GM23338 (cell line): ENCODE measurements at places on chromosomes 3 and 15. TPM values are rescaled to one million over a fixed set of nuclear protein-coding genes. Genes with fewer than 3 reads are reported as not detected.

DNA sequence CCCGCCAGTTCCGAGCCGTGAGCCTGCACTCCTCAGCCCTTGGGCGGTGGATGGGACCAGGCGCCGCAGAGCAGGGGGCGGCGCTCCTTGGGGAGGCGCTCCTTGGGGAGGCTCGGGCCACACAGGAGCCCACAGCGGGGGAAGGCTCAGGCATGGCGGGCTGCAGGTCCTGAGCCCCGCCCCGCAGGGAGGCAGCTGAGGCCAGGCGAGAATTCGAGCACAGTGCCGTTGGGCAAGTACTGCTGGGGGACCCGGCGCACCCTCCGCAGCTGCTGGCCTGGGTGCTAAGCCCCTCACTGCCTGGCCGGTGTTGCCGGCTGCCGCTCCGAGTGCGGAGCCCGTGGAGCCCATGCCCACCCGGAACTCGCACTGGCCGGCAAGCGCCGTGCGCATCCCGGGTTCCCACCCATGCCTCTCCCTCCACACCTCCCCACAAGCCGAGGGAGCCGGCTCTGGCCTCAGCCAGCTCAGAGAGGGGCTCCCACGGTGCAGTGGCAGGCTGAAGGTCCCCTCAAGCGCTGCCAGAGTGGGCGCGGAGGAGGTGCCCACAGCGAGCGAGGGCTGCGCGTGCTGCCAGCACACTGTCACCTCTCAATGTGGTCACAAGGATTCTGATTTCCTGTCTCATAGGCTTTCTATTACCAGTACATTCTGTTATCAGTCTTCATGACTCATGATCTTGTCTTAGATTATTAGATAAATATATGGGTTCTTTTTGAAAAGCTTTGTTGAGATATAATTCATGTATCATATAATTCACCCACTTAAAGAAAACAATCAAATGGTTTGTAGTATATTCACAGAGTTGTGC is 44.0 kb upstream of the LRIG1 start:
- H3K4me1 ChIP-seq: no peaks in the 10 kb centered on the region
- no peak for DNase-seq
- no peaks in the 10 kb centered on the region for H3K27me3 ChIP-seq
- no peak overlapping the region for H3K4me3 ChIP-seq
- no peak overlapping the region for H3K27ac ChIP-seq

DNA sequence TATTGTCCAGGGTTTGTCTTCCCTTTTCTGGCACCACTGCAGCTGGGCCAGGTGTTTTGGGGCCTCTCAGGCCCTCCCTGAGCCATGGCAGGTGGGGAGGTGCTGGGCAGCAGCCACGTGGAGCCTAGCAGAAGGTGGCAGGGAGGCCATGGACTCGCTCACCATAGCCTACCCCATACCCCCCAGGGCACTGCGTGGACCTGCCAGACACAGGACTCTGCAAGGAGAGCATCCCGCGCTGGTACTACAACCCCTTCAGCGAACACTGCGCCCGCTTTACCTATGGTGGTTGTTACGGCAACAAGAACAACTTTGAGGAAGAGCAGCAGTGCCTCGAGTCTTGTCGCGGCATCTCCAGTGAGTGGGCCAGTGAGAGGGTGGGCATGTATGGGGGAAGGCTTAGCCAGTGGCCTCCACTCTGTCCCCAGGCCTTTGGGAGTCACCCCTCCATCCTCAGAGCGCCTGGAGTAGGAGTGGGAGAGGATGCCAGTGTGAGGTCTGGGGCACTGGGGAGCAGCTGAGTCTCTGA is 11.9 kb downstream of the SPINT1 start:
- no peaks in the 10 kb centered on the region for H3K27me3 ChIP-seq
- no peak for DNase-seq
- H3K4me3 ChIP-seq: no peak overlapping the region
- H3K4me1 ChIP-seq: no peaks in the 10 kb centered on the region; the same call in 1 of the 2 replicates

GRCh38 chr15:89576417-89576773 is 1.1 kb downstream of the TICRR start:
- H3K36me3 ChIP-seq: peaks cover 6% of the 10 kb centered on the region; the same call in 1 of the 2 replicates
- no peaks in the 10 kb centered on the region for H3K27me3 ChIP-seq

DNA sequence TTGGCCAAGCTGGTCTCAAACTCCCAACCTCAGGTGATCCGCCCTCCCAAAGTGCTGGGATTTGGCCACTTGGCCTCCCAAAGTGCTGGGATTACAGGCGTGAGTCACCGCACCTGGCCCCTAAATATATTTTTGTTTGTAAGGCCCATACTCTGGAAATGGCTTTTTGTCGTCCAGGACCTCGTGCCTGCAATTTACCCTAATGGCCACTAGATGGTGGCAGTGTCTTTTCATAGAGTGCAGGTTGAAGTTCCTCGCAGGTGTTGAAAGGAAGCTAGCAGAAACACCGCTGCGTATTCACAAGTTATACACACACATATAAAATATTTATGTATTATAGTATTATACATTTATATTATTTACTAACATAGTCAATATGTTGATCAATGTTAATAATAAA is 97.2 kb downstream of the LRTM1 start:
- peak; percentile 82 for DNase-seq
- no peaks in the 10 kb centered on the region for H3K27me3 ChIP-seq
- H3K4me1 ChIP-seq: no peaks in the 10 kb centered on the region
- H3K27ac ChIP-seq: no peak overlapping the region
- 0 out of 2 replicates have a peak, but pooled peaks cover 3% of the 10 kb centered on the region for H3K36me3 ChIP-seq

GRCh38 chr3:179921951-179922350 is 114.8 kb downstream of the PEX5L start:
- DNase-seq: no peak
- 0 out of 2 replicates have a peak overlapping the region, but pooled peaks have one; percentile 27 for H3K27ac ChIP-seq
- peaks cover 11% of the 10 kb centered on the region for H3K4me1 ChIP-seq
- H3K36me3 ChIP-seq: no peaks in the 10 kb centered on the region

GRCh38 chr3:188839187-188839695 is 332.5 kb upstream of the TPRG1 start:
- H3K36me3 ChIP-seq: no peaks in the 10 kb centered on the region
- DNase-seq: no peak
- H3K4me1 ChIP-seq: no peaks in the 10 kb centered on the region
- H3K4me3 ChIP-seq: no peak overlapping the region

DNA sequence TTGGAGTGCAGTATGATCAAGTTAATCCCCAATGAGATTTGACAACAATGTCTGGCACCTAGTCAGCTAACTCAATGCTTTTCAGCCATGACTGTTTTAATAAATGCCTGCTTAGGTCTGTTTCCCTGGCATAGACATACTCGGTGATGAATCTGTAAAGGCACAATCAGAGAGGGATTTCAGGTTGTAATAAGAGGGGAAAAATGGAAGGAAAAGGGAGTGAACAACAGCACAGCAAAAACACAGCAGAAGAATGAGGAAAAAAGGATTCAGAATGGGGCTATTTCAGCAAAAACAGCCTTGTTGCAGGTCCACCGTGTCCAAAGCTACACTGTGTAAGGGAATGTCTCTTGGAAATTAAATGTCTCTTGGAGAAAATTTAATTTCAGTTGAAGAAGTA is 19.3 kb upstream of the CHD2 start:
- H3K36me3 ChIP-seq: no peaks in the 10 kb centered on the region; the same call in 1 of the 2 replicates
- DNase-seq: no peak
- no peak overlapping the region for H3K4me3 ChIP-seq
- H3K4me1 ChIP-seq: peaks cover 40% of the 10 kb centered on the region
- H3K27me3 ChIP-seq: no peaks in the 10 kb centered on the region
- peak overlapping the region; percentile 89 for H3K27ac ChIP-seq

TUSC7 gene
- total RNA-seq: not detected in 2 replicates

TRMT10C gene
- 59.7 and 61.9 TPM in 2 replicates for total RNA-seq

- peaks cover 7% of the 10 kb centered on the region for H3K4me1 ChIP-seq
- peak; percentile 41 for DNase-seq
- H3K4me3 ChIP-seq: no peak overlapping the region
These were observed 72.2 kb downstream of the DLG1 start for GRCh38 chr3:197226179-197226578.

DNA sequence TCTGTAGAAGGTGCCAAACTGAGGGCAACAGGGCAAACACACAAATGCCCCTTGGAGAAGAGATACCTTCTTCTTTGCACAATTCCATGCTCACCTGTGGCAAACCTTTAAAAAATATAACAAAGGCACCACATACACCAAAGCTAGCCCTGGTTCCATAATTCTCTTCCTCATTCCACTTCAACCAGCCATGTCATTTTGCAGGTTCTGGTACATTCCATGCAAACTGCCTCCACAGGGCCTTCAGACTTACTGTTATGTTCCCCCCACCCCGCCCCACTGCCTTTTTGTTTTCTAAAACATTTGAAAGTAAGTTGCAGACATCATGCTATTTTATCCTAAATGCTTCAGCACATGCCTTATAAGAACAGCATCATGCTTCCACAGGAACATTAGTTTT is 269.0 kb downstream of the NSUN3 start:
- H3K4me3 ChIP-seq: no peak overlapping the region
- no peaks in the 10 kb centered on the region for H3K4me1 ChIP-seq
- no peaks in the 10 kb centered on the region for H3K36me3 ChIP-seq
- no peak for DNase-seq
- H3K27ac ChIP-seq: no peak overlapping the region

RASGRF1 gene
- total RNA-seq: 0.24 and 0.39 TPM in 2 replicates
